GM23338 (cell line): ENCODE measurements at places on chromosomes 6 and 20. TPM values are rescaled to one million over a fixed set of nuclear protein-coding genes. Genes with fewer than 3 reads are reported as not detected.

DNA sequence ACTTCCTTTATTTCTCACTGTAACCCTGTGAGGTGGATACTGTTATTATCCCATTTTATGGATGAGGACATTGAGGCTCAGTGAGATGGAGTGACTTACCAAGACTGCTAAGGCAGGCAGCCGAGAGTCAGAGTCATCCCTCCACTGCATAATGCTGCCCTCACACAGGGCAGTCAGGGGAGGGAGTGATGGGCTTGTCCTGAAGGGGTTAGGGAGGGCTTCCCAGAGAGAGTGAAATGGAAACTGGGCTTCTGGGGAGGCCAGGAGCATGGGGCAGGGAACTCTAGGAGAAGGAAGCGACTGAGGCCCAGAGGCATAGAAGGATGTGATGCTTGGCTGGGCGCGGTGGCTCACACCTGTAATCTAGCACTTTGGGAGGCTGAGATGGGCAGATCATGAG lies 31.1 kb downstream of the TM9SF4 start:
- DNase-seq = no peak

The PKIB gene
- polyA plus RNA-seq = 125 and 128 TPM in 2 replicates

The ZNF322 gene
- 59.7 and 61.0 TPM in 2 replicates for polyA plus RNA-seq

DNA sequence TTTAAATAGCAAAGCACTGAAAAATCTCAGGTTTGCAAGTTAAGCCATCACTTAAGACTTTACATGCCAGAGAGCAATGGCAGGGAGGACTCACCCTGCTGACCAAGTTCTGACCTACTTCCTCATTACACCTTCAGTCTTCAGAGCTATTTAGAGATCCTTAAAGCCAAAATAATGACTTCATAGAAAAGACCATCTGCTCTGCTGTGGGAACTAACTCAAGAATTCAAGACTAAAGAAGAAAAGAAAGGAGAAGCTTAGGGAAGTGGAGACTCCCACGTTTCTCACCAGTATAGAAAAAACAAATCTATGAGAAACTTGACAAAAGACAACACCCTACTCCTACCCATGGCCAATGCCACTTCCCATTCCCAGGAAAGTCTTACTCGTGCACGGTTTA lies 28.6 kb downstream of the XPO5 start:
- no peak for DNase-seq

GRCh38 chr6:138331444-138331843 lies 46.3 kb upstream of the SMIM28 start:
- peak; percentile 69 for DNase-seq

DNA sequence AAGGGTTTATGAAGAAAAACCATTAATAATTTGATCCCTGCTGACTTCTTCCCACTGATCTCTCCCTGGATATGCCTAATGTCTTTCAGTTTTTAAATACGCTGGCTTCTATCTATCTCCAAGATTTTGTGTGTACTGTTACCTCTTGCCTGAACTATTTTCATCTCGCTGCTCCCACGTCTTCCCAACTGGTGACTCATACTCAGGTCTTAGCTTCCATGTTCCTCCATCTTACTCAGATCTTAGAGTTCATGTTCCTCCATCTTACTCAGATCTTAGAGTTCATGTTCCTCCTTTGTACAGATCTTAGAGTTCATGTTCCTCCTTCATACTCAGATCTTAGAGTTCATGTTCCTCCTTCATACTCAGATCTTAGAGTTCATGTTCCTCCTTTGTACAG lies 21.6 kb downstream of the GPR6 start:
- no peak for DNase-seq

The FAM110A gene
- 9.9 and 10.7 TPM in 2 replicates for polyA plus RNA-seq

DNA sequence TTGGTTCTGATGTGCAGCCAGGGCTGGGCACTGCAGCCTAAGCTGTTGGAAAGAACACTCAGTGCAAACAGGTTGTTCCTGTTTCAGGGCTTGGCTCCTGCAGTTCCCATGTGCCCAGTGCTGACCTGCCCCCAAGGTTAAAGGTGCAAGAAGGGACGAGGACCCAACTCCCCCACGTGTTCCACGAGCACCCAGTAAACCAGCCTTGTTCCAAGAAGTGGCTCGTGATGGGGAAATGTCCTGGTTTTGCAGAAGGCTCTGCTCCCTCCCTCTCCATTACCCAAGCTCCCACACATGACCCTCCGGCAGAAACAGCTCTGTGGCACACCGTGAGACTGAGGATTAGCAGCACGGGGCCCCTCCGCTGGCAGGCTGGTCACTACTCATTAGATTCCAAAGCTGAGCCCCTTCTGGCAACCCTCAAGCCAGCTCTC lies 9.4 kb downstream of the ACSS1 start:
- no peak for DNase-seq

GRCh38 chr6:122869437-122870024 lies 80.5 kb downstream of the SMPDL3A start:
- peak; percentile 71 for DNase-seq
